Activated T-cell treated with anti-CD3 and anti-CD28 coated beads for 1 hour (primary cell): ENCODE measurements at places on chromosomes 2 and 18.

- no peak for DNase-seq
Observed at GRCh38 chr18:41576643-41577042, 378.4 kb upstream of the PIK3C3 start.

GRCh38 chr18:24611075-24611474 lies 150.6 kb downstream of the HRH4 start:
- no peak for DNase-seq

DNA sequence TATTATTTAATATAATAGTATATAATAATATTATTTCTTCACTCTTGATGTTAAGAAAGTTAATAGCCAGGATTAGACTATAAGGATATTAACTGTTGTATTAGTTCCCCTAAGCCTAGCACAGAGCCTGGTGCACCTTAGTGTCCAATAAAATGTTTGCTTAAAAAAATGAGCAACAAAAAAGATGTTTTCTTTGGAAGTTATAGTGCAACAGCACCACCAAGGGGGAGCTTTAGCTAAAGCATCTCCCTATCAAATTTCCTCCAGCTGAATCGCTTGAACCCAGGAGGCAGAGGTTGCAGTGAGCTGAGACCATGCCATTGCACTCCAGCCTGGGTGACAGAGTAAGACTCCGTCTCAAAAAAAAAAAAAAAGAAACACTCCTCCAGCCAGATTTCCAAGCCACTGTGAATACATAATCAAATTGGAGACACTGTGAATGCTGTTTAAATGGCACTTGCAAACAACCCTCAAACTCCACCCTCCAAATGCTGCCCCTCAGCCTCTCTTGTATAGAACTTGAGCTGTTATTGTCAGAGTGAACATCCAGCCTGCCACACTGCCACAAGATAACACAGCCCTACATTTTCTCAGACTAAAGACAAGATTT lies 221.9 kb downstream of the DYM start:
- no peak for DNase-seq

- DNase-seq = no peak
Observed at GRCh38 chr2:634041-634440, 43.2 kb downstream of the TMEM18 start.

- no peak for DNase-seq
Observed at GRCh38 chr2:18380321-18380720, 180.1 kb downstream of the RDH14 start.

- DNase-seq = no peak
Observed at GRCh38 chr2:150484006-150484405, 3.5 kb downstream of the RND3 start.

GRCh38 chr2:135948642-135949355 lies 36.6 kb downstream of the DARS1 start:
- DNase-seq = no peak

- DNase-seq = no peak
Observed at GRCh38 chr2:233061591-233062450, 1.7 kb downstream of the INPP5D start.

DNA sequence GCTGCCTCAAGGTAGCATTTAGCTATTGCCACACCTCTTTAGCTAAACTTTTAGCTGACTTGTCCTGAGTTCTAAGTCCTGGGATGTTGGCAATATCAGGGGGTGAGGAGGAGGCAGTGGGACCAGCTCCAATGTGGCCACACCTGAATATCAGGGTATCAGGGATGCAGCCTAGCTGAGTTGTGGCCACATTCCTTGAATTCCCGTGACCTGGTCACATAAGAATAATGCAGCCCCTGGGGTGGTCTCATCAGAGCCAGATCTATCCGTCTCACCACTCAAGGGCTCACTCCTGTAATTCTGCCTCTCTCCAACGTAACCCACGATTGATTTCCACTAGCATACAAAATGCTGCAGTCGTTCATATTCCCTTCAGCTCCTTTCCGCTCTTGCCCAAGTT lies 11.6 kb upstream of the TAF1B start:
- no peak for DNase-seq

DNA sequence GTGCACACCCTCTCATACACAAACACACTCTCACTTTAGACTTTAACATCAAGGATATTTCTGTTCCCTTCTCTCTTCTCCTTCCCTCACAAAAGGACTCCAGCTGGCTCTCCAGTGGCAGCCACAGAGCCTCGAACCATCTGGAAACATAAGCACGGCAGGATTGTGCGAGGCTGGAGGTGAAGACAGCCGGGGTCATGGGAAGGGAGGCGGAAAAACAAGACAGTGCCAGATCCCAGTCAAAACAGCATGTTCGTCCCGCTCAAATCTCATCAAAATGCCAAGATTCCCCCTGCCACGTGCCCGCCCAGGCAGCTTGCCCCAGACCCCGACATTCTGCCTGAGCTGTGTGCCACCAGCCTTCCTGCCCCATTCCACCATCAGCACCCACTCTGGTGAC lies 180.3 kb downstream of the ZBTB7C start:
- no peak for DNase-seq

- DNase-seq = no peak
Observed at GRCh38 chr2:132680544-132680943, 10.5 kb upstream of the LYPD1 start.

- DNase-seq = no peak
Observed at GRCh38 chr18:61616111-61616610, 276.6 kb downstream of the RNF152 start.

DNA sequence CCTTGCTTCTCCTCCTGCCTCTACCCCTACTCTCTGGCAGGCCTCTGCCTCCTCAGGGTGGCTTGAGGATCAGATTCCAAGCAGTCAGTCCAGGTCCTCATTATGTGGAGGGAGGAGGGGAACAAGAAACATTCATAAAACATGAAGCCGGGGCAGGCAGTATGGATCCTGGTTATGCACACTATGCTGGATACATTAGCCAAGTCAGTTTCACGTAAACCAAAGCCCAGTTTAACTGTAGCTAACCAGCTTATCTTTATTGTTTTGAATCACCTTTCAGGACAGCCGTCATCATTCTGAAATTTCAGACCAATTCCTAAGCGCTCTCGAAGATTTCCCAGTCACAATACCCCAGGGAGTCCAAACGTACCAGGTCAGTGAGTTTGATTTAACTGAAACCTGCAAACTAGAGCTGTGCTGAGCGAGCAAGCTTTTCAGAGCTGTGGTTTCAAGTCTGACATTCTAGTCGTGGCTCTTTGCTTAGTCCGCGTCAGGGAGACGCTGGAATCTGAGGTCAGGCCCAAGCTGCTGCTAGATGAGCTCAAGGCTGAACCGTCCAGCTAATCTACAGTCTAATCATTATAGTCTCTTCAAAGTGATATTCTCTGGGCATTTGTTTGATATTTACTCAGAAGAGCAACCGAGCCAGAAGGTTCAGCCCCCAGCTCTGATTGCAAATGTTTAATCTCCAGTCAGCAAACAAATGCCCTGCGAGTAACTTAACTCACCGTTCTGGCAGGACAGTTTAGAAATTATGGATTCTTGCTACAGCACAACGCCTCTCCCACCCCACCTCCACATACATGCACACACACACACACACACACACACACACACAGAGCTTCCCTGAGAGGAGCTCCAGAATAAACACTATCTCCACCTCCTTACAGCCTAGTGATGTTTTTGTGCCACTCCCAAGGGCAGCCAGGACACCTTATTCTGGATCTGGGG lies 63.8 kb upstream of the BZW1 start:
- DNase-seq = no peak

- no peak for DNase-seq
Observed at GRCh38 chr2:97546711-97547110, 43.0 kb downstream of the ANKRD36B start.

GRCh38 chr2:212538305-212539071 lies at the start of gene ERBB4:
ERBB4 (minus strand) TSS chr2:212538802; CDS start chr2:212538530, 272 bp downstream.
- DNase-seq = no peak

- no peak for DNase-seq
Observed at GRCh38 chr2:221513232-221513631, 58.9 kb downstream of the EPHA4 start.

GRCh38 chr2:119439574-119440500 lies 8.2 kb downstream of the TMEM37 start:
- DNase-seq = no peak

GRCh38 chr2:182377467-182377866 lies 49.4 kb downstream of the PDE1A start:
- no peak for DNase-seq

DNA sequence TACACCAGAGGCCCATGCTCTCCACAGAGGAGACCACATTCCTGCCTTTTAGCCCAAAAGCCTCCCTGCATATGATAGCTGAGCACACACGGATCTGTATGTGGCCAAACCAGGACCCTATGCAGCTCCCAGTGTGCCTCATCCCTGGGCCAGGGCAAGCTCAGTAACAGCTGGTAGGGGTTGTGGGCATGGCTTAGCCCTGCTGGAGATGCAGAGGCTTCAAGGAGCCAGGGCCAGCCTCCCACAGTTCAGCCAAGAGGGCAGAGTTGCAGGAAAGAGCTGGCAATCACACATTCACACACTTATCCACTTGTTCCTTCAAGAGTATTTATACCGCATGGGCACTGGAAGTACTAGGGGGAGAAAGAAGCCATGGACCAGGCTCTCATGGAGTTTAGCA lies 1.6 kb upstream of the LIMS2 start:
- DNase-seq = no peak

DNA sequence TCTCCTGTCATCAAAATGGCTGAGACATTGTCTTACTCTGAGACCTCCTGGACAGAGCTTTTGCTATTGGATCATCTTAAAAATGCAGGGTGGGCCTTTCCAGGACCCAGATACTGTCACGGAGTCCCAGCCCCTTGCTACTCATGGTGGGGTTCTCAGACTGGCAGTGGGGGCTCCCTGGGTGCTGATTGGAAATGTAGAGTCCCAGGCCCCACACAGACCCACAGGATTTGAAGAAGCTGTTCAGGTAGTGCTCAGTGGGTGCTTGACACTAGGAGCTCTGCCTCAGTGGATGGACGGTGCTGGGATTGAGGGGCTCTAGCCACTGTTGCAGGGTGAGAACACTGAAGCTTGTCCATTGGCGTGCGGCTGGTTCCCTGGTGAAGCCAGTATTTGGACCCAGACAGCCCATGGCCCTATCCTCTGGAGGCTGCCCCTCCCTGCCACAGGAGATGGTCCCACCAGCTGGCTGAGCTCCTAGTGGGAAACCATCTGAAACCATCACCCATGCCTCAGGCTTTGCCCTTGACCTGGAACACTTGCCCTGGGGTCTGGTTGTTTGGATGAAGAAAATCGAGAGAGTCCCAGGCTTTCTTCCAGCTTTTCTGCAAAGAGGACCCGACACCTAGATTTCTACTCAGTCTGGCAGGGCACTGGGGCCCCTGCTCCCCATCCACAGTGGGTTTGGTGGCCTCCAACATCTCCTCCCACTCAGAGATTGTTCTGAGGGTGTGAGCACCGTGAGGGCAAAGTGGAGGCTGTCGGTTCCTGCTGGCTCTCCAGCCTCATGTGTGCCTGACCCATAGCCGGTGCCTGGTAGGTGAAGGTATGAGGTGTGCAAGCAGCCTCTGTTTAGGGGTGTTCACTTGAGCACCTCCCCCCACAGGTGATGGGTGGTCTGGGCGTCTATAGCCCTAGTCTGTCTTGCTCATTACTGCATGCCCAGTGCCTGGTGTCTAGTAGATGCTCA lies 30.1 kb downstream of the MROH2A start:
- no peak for DNase-seq
